ENCODE measurements at places on chromosomes 7 and 10.

- no peak for DNase-seq
Observed at GRCh38 chr7:112193915-112194502, 12.2 kb downstream of the DOCK4 start.

DNA sequence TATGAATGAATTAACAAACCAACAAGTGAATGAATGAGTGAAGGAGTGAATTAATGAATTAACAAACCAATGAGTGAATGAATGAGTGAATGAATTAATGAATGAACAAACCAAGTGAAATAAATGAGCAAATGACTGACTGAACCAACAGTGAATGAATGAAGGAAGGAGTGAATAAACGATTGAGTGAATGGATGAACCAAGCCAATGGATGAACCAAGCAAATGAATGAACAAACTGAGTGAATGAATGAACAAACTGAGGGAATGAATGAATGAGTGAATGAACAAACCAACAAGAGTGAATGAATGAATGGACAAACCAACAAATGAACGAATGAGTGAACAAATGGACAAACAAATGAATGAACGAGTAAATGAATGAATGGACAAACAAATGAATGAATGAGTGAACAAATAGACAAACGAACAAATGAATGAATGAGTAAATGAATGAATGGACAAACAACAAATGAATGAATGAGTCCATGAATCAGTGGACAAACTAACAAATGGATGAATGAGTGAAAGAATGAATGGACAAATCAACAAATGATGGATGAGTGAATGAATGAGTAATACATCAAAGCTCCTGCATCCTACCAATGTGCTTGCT lies 69.5 kb downstream of the NPTX2 start:
- no peak for DNase-seq

GRCh38 chr7:22427104-22427503 lies 70.2 kb upstream of the RAPGEF5 start:
- peak; percentile 74 for DNase-seq

DNA sequence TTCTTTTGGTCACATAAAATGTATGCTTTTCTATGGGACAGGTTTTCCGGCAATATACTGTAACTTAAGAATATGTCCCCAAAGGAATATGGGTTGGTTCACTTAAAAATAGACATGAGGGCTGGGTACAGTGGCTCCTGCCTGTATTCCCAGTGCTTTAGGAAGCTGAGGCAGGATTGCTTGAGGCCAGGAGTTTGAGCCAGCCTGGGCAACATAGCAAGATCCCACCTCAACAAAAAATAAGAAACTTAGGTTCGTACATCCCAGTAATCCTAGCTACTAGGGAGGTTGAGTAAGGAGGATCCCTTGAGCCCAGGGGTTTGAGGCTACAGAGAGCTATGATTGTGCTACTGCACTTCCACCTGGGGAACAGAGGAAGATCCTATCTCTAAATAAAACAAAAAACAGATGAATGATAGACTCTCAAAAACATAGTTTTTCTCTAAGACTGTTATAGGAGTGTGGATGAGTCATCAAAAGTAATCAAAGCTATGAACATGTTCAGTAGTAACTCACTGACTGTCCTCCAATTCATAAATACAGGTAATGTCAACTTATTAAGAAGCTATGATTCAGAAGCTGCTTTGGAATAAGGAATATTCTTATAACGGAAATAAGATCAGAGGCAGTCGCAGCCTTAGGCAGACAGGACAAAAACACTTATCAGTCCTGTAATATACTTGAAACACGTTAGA lies 2.6 kb upstream of the SEC31B start:
- DNase-seq, result no peak

DNA sequence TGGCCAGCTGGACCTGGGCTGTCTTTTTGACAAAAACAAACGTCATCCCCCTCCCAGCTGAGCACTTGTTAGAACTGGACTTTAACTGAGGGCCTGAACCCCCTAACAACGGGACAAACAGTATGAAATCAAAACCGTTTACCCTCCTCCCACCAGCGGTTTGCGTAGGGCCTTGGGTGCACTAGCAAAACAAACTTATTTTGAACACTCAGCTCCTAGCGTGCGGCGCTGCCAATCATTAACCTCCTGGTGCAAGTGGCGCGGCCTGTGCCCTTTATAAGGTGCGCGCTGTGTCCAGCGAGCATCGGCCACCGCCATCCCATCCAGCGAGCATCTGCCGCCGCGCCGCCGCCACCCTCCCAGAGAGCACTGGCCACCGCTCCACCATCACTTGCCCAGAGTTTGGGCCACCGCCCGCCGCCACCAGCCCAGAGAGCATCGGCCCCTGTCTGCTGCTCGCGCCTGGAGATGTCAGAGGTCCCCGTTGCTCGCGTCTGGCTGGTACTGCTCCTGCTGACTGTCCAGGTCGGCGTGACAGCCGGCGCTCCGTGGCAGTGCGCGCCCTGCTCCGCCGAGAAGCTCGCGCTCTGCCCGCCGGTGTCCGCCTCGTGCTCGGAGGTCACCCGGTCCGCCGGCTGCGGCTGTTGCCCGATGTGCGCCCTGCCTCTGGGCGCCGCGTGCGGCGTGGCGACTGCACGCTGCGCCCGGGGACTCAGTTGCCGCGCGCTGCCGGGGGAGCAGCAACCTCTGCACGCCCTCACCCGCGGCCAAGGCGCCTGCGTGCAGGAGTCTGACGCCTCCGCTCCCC lies at the start of gene IGFBP1:
IGFBP1 (plus strand) TSS at position 304 of the 808 bp plus-strand sequence; CDS start at position 469, 165 bp downstream.
- DNase-seq, result no peak
